ENCODE measurements at places on chromosomes 12 and 14.

- DNase-seq, result no peak
- peaks cover 5% of the 10 kb centered on the region for H3K4me1 ChIP-seq
- no peaks in the 10 kb centered on the region for H3K36me3 ChIP-seq
- no peaks in the 10 kb centered on the region for H3K27me3 ChIP-seq
- H3K4me3 ChIP-seq, result no peak overlapping the region
Observed at GRCh38 chr14:50233951-50234250, 2.5 kb upstream of the SOS2 start.

GRCh38 chr12:24798335-24798734 is 150.6 kb downstream of the BCAT1 start:
- no peak overlapping the region for H3K27ac ChIP-seq
- no peaks in the 10 kb centered on the region for H3K36me3 ChIP-seq
- H3K27me3 ChIP-seq, result no peaks in the 10 kb centered on the region
- DNase-seq, result no peak
- no peak overlapping the region for H3K4me3 ChIP-seq

DNA sequence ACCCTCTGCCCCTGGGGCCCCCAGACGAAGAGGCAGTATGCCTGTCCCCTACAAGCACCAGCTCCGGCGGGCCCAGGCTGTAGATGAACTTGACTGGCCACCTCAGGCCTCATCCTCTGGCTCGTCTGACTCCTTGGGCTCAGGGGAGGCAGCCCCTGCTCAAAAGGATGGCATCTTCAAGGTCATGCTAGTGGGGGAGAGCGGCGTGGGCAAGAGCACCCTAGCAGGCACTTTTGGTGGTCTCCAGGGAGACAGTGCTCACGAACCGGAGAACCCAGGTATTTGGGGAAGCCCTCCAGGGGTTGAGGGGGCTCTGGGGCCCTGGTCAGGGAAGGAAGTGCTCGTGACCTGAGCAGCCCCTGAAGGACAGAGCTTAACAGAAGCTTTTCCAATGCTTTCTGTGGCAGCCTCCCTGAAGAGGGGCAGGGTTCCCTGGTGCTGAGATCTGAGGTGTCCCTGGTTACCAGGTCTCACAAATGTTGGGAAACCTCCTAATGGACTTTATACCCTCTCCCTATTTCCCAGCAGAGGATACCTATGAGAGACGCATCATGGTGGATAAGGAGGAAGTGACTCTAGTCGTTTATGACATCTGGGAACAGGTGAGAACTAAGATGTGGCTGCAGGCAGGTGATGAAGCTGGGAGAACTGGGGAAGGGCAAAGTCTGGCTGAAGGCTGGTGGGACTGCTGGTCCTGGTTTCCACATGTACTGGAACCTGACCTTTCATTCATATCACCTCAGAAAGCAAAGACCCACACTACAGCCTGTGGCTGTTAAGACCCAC is 1.9 kb downstream of the REM2 start:
- H3K4me3 ChIP-seq, result no peak overlapping the region
- H3K4me1 ChIP-seq, result no peaks in the 10 kb centered on the region
- H3K27me3 ChIP-seq, result no peaks in the 10 kb centered on the region
- no peak for DNase-seq

DNA sequence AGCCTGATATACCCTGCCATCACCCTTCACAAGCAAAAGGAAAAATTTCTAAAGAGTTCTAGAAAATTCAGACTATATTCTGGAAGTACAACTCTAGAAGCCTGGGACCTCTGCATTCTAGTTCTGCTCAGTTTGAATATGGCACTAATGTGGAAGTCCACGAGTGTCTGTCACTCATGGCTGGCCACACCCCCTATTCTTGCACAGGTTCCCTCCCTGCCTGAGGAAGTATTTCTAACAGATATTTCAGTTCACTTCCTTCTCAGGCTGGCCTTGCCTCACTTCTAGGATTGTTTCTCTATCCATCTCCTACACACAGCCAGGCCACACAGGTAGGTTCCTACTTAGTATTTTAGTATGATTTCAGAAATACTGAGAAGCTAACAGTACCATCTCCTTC is 67.4 kb downstream of the PHLDA1 start:
- H3K27ac ChIP-seq, result no peak overlapping the region
- H3K27me3 ChIP-seq, result no peaks in the 10 kb centered on the region

GRCh38 chr14:58824796-58825195 is 187.0 kb downstream of the DACT1 start:
- no peaks in the 10 kb centered on the region for H3K4me1 ChIP-seq
- H3K4me3 ChIP-seq, result no peak overlapping the region
- H3K36me3 ChIP-seq, result no peaks in the 10 kb centered on the region
- no peak for DNase-seq
- H3K27me3 ChIP-seq, result no peaks in the 10 kb centered on the region

All from uterus (tissue), 4 donors.